Posterior vena cava (tissue), 2 donors: ENCODE measurements at places on chromosomes 7 and 10. TPM values are rescaled to one million over a fixed set of nuclear protein-coding genes. Genes with fewer than 3 reads are reported as not detected.

DNA sequence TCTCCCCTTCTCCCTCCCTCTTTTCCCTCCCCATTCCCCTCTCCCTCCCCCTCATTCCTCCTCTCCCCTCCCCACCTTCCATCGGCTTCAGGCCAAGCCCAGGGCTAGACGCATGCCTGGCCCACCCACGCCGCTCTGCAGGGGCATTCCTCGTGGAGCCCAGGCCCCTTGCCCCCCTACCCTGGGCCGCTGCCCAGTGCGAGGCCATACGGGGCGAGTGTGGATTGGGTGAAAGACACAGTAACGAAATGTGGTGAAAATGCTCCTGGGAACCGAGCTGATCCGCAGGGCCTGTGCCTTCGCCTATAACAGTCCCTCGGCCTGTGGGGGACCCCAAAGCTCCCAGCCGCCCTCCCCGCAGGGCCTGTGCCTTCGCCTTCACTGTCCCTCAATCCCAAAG, 28.3 kb downstream of the ADGRA1 start:
- DNase-seq: peak; percentile 64

GRCh38 chr10:649445-649797, 40.0 kb downstream of the DIP2C start:
- no peak for DNase-seq

- DNase-seq: no peak
Observed at GRCh38 chr7:96772139-96772694, 62.6 kb upstream of the SEM1 start.

DNA sequence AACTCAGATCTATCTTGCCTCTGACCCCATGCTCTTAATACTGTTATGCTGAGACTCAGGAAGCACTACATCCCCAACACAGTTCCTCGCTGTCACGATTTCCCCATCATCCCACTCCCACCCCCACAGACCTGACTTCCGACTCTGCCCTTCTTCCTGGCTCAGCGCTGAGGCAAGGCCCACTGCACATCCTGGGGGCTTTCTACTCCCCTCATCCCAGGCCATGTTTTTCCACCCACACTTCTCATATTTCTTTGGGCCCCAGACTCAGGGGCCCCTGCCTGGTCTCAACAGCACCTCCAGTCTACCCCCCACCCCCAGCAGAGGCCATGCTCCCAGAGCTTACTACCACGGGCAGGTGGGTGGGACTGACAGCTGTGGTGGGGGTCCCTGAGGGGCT, 7.7 kb upstream of the NDST2 start:
- no peak for DNase-seq

GRCh38 chr10:123157210-123157609, 3.0 kb downstream of the BUB3 start:
- no peak for DNase-seq

GRCh38 chr10:51119441-51119840, 45.2 kb downstream of the PRKG1 start:
- DNase-seq: no peak

- DNase-seq: no peak
Observed at GRCh38 chr7:34091321-34091917, 186.1 kb downstream of the BMPER start.

GRCh38 chr7:8291397-8292141, 29.6 kb upstream of the ICA1 start:
- DNase-seq: no peak

- no peak for DNase-seq
Observed at GRCh38 chr10:48517911-48518811, 86.7 kb downstream of the ARHGAP22 start.

- DNase-seq: no peak
Observed at GRCh38 chr10:104037261-104037951, 48.3 kb downstream of the COL17A1 start.

DNA sequence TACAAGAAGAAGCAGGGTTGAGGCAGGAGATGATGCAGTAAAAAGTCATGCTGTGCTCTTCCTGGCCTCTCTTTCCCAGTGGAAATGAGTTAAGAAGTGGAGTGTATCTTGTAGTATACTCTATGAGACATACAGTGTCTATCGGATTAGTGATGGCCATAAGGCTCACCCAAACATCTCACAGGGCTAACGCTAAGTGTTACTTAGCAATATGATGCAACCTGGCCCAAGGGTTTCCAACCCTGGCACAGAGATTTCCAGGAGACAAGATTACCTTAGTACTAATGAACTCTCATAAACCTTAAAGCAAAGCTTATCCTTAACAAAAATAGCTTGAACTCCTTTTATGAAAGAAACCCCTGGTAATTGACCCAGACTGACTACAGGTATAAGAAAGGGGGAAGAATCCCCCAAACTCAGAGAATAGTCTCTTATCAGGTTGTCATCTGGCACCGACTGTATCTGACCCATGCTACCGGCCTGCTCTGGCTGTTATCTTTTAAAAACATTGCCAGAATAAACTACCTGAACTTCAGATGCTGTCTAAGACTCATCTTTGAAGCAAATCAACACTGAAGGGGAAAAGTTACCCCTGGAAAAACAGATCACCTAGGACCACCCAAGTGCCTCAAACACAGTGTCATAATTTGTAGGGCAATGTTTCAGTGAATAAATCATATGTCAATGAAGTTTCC, 1002.0 kb downstream of the REEP3 start:
- no peak for DNase-seq

DNA sequence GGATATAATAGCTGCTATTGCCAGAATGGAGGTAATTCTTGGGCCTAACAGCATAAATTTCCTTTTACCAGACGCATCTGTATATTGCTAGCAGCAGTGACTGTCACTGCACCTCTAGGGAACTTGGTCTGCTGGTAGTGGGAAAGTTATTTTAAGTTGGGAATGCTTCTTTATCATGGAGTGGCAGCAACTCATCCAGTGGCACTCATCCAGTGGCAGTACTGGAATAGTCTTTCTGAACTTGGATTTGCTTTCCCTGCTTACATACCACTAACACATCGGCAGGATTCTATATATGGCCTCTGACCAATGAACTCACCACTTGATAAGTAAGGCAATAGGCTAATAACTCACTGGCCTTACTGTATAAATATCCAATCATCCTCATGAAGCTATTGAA, 22.0 kb upstream of the ICA1 start:
- DNase-seq: no peak

- DNase-seq: no peak
Observed at GRCh38 chr7:117839507-117839906, 33.7 kb downstream of the CTTNBP2 start.

- no peak for DNase-seq
Observed at GRCh38 chr10:57119684-57120083, 758.6 kb upstream of the ZWINT start.

DNA sequence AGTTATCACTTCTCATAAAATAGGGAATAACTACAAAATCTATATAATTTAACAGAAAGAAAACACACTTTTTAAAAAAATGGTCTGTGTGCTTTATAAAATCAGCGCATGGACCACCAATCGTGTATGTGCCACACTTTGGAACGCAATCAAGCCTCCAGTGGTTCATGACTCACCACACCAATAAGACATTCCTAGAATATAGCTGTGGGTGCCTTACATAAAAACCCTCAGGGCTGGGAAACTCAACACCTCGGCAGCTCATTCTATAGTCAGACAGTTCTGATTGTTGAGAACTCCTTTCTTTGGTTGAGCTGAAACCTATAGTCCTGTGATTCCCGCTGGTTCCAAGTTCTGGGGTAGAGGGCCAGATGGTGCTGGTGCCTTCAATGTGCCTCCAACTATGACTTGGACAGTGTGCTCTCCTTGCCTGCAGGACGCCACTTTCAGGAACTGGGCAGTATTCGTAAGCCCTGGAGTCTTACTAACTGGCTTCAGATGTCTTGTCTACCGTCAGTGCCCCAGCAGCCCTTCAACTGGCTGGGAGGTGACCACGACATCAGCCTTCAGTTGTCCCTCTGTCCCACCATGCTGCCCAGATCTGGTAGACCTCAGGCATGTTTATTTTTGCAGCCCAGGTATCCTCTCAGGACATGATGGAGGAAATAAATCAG, 135.7 kb upstream of the GDF10 start:
- no peak for DNase-seq

GRCh38 chr7:85023066-85023712, 163.7 kb downstream of the SEMA3D start:
- no peak for DNase-seq

DNA sequence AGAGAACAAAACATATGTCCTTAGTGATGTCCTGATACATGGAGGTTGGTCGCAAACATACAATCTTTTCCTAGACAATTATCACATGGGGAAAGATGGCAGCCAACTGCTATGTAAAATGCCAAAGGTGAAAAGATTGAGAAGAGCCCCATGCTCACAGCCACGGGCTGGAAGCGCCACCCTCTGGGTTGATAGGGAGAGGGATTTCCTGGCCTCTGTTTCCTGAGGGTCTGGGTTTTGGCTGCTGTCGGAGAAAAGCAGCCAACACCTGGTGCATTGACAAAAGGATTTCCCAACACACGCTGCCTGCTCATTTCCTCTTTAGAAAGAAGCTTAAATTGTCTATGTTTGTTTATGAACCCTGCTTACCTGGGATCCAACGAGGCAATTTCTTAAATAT, 43.8 kb downstream of the ITIH5 start:
- DNase-seq: no peak

GRCh38 chr7:34236057-34236456, 330.7 kb downstream of the BMPER start:
- DNase-seq: no peak

GRCh38 chr7:4188651-4189050, 493.4 kb upstream of the FOXK1 start:
- DNase-seq: no peak

GRCh38 chr10:122357685-122358084, 16.8 kb upstream of the PLEKHA1 start:
- DNase-seq: no peak

DNA sequence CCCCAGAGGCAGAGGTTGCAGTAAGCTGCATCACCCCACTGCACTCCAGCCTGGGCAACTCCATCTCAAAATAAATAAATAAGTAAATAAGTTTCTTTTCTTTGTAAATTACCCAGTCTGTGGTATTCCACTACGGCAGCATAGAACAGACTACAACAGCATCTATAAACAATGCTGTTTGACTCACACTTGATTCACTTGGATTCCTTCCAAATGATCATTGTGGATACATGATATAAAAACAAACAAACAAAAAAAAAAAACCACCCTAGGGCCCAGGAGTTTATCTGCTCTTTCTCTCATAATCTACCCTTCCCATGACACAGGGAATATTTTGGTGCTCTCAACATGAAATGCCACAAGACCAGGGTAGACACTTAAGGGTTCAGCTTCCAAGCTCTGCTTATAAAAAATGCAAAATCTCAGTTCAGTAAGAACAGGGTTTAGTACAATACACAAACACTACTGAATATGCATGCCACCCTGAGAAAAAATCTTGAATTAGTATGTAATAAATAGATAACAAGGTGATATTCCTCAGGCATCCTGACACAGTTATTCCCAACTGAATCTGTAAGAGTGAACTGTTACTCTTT, 200.9 kb downstream of the FAM107B start:
- DNase-seq: no peak

DNA sequence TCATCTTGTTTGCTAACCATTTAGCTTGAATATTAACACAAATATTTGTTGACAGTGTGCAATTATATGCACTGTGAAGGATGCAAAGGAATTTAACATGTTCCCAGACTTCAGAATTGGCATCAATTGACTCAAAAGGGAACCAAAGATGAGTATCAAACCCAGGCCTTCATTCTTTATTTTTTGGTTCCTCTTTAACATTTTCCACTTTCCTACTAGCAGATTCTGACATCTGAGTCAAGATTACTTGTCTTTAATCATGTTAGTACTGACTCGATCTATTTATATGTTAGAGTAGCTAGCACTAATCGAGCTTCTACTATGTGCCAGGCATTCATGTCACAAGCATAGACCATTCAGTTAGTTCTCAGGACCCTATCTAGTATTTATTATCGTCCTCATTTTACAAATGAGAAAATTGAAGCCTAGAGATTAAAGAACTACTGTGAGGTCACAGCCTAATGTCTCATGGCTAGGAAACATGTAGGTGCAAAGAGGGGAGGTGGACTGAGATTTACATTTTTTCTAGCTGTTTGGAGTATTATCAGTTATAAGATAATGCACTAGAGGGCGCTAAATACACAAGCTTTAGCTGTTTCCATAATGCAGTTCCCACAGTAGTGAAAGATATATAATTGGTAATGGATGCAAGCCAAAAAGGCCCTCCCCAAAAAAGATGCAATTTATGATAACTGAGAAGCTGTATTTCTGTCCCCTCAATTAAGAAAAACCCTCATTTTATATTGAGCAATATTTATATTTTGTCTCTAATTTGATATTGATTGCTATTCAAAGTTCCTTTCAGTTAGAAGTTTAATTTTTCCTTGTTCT, 32.9 kb upstream of the KMT2E start:
- DNase-seq: no peak

DNA sequence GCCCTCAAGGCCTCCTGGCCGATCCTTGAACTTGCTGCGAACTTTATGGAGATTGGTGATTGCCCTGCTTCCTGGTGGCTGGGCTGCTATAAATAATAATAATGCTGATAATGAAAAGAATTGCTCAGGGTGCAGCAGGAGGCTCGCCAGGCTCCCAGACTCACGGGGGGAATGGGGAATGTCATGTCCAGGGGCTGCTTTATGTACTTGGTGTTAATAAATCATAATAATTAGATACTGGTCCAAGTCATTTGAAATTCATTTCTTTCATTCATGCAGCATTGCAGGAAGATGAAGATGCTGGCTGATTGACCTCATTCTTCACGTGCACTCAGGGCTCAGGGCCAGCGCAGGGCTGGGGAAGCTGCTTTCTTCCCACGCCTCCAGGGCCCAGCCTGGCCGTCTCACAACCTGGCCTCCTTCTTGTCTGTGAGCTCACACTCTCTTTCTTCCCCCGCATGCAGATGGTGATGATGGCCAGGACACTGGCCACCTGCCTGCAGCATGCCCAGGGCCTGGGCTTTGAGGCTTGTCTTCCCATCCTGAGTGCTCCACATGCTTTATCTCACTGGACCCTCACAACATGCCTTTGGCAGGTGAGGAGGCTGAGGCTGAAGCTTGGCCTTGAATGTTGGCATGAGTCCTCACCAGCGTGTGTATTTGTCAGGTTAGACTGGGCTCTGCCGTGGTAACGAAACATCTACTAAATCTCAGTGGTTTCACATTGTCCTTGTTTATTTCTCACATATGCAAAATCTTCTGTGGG, 138.4 kb upstream of the TNS3 start:
- DNase-seq: no peak

Gene ZPBP
- total RNA-seq: not detected

Gene DGKB
- 1.5 TPM for total RNA-seq

Gene GRM3
- not detected for total RNA-seq

Gene RBM20
- 2.0 TPM for total RNA-seq

Gene ZNF32
- 27.5 TPM for total RNA-seq

Gene OR2F1
- total RNA-seq: not detected

Gene ARF5
- 93.3 TPM for total RNA-seq

Gene OR6B1
- not detected for total RNA-seq
